ENCODE measurements at places on chromosomes 6 and 20.

DNA sequence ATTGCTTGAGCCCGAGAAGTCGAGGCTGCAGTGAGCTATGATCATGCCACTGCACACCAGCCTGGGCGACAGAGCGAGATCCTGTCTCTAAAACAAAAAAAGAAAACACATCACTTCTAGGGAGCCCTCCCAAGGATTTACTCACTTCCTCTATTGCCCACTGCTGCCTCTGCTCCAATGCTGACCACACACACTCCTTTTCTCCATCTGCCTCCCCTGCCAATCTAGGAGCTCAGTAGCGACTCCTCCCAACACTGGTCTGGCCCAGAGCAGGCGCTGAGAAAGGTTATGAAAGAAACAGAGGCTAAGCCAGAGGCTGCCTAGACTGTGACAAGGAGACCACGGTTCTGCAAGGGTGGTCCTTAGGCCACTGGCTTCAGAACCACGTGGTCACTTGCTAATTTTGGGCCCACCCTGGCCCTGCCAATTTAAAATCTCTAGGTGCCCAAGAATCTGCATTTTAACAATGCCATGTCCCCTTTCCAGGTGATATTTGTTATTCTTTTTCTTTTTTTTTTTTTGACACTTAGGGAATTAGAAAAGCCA is 1.3 kb upstream of the E2F1 start:
- no peak for DNase-seq

DNA sequence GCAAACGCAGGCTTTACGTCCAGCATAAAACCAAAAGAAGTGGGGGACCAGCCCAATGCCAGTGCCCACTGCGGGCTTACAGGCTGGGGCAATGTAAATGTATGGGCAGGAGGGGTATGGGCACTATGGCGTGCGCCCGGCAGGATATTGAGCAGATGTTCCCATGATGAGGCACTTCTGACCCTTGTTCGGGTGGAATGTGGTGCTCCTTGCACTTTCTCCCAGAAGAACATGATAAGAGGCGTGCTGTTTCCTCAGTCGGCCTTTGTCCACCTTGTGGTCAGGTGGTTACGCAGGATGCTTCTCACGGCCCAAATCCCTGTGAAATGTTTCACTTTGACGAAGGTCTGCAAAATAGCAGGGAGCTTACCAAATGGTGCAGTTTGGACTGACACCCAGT is 4.8 kb upstream of the GPR31 start:
- DNase-seq = no peak

DNA sequence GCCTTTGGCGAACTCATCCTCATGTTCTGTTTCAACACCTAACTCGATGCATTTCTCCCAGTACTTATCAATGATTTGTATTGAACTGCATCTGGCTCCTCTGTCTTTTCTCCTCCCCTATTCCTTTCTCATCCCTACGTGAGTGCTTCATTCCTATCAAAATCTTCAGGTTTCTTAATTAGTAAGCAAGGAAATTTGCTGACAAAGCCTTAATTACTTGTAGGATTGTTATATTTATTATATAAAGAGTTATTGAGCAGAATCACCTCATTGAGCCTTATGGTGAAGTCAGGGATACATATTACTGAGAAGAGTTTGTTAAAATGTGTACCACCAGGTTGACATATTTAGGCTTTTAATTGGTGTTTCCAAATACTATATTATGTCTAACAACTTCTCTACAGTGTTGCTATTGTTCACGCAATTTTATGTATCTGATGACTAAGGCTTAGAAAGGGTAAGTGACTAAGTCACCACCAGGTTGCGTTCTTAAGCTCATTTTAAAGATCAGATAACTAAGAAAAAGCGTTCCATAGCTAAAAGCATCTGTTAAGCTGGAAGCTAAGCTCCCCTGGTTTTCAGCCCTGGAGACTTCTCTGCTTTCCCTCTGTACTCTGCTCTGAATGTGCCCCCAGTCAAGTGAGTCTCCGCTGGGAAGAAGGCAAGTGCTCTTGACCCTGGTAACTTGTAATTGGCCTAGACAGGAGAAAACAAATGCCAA is 18.9 kb downstream of the SCGN start:
- no peak for DNase-seq

- DNase-seq = no peak
Observed at GRCh38 chr6:35154947-35155346, 13.8 kb upstream of the TCP11 start.

Measured in activated CD4-positive, alpha-beta T cell treated with anti-CD3 and anti-CD28 coated beads for 48 hours (primary cell).